Fibroblast of lung (primary cell): ENCODE measurements at places on chromosomes 7 and 10. TPM values are rescaled to one million over a fixed set of nuclear protein-coding genes. Genes with fewer than 3 reads are reported as not detected.

GRCh38 chr7:114939484-114940097, 17.7 kb downstream of the MDFIC start:
- H3K27ac ChIP-seq: no peak overlapping the region
- H3K36me3 ChIP-seq: no peaks in the 10 kb centered on the region

Gene LYZL2
- not detected in 2 replicates for total RNA-seq

DNA sequence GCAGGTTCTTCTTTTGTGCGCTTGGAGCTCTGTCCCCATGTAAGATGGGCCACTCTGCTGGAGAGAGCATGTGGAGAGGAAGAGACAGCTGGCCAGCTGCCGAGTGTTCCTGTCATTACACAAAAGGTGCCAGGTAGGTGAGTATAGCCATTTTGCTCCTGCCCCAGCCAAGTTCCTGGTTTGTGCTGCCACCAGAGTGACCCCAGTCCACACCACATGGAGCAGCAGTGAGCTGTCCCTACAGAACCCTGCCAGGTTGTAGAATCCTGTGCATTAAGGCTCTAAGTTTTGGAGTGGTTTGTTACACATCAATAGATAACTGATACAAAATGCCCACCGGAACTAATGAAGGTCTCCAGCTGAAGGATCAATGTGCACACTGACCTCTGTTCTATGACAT, 84.6 kb upstream of the GHITM start:
- no peaks in the 10 kb centered on the region for H3K4me1 ChIP-seq
- no peak overlapping the region for H3K4me3 ChIP-seq
- H3K27ac ChIP-seq: no peak overlapping the region
- no peaks in the 10 kb centered on the region for H3K27me3 ChIP-seq

DNA sequence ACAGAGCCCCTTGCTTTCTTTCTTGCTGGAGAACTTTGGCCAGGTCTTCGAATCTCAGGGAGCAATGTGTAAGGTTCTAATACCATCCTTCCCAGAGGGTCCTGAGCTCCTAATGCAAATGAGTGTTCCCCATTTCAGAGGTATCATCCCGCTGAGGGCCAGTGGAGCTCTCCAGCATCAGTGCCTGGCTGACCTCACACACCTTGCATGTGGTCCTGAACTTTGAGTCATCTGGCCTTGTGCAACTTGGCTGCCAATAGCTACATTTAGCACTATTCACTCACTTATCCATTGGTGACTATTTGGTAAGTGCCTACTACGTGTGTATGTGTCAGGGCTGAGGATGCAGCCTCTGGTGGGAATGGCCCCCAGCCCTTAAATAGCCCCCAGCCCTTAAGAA, 48.4 kb upstream of the HABP2 start:
- no peak for DNase-seq
- H3K27ac ChIP-seq: no peak overlapping the region
- no peaks in the 10 kb centered on the region for H3K27me3 ChIP-seq

Gene ACSM6
- not detected in 2 replicates for total RNA-seq

DNA sequence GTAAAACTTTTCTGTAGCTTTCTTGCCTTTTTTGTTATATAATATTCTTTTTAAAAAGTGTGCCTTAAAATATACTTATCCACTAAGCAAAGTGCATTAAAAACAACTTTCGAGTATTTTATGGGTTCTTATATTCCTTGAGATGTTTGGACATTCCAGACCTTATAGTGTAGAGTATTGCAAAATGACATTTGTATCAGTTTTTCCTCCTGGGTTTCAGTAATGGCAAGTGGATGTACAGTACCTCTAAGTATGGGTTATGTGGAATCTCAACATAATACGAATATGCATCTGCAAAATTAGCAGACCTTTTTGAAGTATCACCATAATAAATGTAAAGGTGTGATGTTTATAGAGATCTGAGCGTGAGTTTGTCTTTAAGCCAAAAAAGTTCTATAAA, 2.7 kb downstream of the CDK13 start:
- no peaks in the 10 kb centered on the region for H3K27me3 ChIP-seq
- peak overlapping the region; percentile 97 for H3K27ac ChIP-seq
- H3K4me3 ChIP-seq: peak overlapping the region; percentile 92
- peaks cover 5% of the 10 kb centered on the region for H3K4me1 ChIP-seq
- peak; percentile 36 for DNase-seq

GRCh38 chr7:133359449-133359848, 106.6 kb downstream of the EXOC4 start:
- H3K4me1 ChIP-seq: peaks cover 7% of the 10 kb centered on the region
- DNase-seq: no peak
- no peaks in the 10 kb centered on the region for H3K27me3 ChIP-seq
- no peak overlapping the region for H3K27ac ChIP-seq
- H3K36me3 ChIP-seq: no peaks in the 10 kb centered on the region
- H3K4me3 ChIP-seq: no peak overlapping the region

- H3K4me1 ChIP-seq: peaks cover 7% of the 10 kb centered on the region
- no peaks in the 10 kb centered on the region for H3K36me3 ChIP-seq
- no peak for DNase-seq
- no peaks in the 10 kb centered on the region for H3K27me3 ChIP-seq
These were observed 293.6 kb upstream of the ZNF32 start for GRCh38 chr10:43942096-43942850.
